ENCODE measurements at places on chromosomes 1 and 21.

DNA sequence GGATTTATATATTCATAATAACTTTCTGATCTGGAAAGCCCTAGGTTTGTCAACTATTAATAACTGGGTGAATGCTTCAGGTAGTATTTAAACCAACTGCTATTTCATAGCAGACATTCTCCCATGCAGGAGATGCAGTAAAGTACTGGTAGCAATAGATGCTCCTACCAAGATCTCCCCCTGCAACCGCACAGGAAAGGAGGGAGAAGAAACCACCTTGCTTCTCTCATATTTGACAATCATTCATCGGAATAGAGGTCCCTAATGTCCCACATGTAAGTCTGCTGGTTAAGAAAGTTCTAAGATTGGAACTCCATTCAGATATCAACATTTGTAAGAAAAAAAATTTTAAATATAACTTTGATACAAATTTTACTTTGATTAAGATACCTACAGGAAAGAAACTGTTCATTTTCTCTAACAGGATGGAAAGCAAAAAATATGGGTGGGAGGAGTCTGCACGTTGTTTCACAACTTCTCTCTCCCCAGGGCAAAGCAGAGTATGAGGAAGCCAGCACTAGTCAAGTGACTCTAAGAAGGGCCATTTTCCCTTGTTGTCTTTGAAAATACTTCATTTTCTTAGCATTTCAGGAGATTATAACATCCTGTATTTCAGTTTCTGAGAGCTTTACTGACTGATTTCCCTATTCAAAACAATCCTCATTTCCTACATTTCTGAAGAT is at the start of gene PYHIN1:
Gene PYHIN1 (plus strand): TSS at position 498 of the 683 bp plus-strand sequence. CDS start 5,359 bp downstream, outside the sequence.
- no peak for DNase-seq

- peak; percentile 1 for DNase-seq
Observed at GRCh38 chr21:42308161-42308913, 6.9 kb downstream of the TFF3 start.

GRCh38 chr1:173275496-173275895 is 68.4 kb upstream of the TNFSF4 start:
- no peak for DNase-seq

DNA sequence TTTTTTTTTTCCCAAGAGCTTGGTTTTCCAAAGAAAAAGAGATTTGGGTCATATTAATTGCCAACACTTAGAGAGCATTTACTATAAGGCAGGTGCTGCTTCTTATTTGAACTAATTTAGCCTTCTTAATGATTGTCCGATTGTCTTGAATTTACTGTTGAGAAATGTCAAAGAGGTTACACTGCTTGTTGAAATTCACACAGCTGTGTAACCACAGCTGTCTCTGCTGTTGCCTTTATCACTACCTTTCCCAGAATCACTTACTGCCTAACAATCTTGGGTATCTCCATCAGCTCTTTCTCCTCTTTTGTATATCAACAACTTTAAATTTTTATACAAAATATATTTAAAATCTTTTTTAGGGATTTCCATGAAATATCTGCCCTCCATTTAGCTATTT is 115.6 kb downstream of the UCHL5 start:
- DNase-seq, result no peak

DNA sequence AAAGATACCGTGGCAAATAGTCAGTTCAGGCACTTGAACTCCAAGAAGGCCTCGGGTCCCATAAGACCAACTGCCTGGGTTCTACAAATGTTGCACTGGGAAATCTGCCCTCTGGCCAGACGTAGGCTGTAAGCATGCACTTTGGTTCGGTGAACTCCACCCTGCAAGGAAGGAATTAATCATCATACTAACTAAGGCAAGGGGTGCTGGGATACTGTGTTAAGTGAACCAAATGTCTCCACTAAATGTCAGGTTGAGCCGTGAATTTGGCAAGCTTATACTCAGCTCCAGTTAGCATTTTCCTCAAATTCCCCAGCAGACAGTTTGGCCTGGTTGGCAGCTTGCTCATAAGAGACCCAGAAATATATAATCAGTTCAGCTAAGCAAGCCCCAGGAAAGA is 385.9 kb downstream of the GPATCH2 start:
- DNase-seq, result no peak

DNA sequence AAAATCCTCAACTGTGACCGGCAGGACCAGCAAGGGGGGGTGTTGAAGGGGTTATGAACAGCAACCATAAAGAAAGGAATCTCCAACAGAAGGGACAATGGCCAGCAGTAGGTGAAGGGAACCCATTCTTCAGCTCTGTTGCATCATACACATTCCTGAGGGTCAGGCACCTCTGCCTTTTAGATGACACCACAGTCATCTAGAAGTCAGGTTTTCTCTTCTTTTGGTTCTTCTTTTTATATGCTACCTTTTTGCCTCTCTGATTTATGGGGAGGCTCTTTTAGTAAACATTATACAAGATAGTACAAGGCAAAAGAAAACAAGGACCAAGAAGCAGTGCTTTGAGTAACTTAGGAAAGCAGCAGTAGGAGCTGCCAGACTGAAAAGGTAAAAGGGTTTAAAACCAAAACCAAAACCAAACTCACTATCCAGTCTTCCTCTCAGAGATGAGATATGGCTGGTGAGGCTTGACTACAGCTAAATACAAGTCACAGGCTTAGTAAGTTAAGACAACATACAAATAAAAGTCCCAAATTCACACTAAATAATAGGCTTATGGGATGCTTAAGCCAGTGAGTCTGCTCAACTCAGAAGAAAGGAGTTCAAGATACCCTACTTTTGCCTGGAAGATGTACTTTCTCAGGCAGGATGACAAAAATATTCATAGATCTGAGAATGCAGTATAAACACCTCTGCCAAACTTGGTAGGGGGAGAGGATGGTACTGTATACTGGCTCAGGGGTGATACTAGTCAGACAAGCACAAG is 4.1 kb downstream of the TEX38 start:
- DNase-seq, result no peak

GRCh38 chr1:219081943-219082925 is 91.4 kb upstream of the LYPLAL1 start:
- no peak for DNase-seq

DNA sequence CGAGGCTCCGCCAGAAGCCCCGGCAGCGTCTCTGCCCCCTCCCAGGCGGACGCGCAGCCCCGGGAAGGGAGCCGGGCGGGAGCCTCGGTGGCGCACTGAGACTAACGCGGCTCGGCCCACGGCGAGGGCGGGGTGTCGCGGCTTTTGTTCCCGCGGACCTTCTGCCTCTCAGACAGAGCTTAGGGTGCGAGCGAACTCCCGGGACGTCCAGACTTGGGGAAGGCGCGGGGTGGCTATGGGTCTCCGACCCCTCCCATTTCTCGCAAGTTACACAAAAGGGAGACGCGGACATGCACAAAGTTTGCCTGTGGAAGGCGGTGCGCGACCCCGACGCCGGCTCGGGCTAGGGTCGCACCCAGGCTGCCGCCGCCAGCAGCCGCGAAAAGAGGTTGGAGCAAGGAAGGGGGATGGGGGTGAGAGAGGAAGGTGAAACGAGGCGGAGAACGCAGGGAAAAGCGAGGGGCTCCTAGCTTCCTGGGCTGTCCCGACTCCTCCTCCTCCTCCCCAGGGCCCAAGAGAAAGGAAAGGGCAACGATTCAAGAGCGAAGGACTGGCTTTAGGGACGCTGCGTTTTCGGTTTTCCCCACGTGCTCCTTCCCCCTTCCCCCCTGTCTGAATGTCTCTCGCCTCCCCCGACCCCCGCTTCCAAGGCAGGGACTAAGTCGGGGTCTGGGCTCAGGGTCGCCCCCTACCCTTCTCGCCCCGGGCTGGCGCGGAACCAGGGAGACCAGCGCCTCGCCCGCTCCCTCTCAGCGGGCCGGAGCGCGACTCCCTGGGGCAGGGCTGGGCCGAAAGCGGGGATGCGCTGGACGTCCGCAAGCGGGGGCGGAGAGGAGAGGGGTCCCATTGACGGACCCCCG is 729 bp downstream of the APP start:
- peak; percentile 41 for DNase-seq

DNA sequence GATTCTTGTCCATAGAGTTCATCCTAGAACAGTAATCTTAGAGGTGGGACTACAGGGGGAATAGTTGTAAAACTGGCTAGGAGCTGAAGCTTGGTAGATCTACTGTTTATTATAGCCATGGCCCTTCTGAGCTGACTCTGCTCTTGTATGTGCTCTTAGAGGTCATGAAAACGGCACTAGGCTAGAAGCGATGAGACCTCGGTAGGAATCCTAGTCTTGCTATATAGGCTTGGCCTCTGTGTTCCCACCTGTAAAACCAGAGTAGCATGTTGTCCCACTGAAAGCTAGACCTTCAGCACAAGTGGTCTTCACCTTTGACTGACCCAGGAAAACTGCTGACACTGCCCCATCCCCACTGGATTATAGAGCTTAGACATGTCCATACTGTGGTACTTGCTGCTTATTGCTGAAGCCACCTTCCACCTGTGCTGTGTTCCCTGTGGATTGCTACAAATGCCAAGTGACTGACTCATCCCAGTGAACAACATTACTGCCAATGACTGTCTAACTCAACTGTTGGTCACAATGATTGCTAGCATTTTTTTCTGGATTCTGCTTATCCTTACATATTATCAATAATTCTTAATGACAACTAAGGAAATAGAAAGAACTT is 23.0 kb upstream of the PIGC start:
- DNase-seq, result no peak

DNA sequence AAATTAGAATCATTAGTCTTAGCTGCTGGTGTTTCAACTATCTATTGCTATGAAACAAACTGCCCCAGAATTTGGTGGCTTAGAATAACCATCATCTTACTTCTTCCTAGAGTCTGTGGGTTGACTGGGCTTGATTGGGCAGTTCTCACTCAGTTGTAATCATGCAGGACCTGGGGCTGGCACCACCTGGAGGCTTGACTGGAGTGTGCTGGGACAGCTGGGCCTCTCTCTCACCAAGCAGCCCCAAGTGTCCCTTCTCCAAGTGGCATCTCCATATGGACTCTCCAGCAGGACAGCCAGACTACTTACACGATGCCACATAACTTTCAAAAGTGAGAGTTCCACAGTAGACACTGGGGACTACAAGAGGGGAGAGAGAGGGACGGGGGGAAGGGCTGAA is 140.3 kb upstream of the ATP1B1 start:
- DNase-seq, result no peak
